ENCODE measurements at places on chromosomes 16 and 17. TPM values are rescaled to one million over a fixed set of nuclear protein-coding genes. Genes with fewer than 3 reads are reported as not detected.
A peak's percentile ranks its signal among the peaks of the same experiment; 100 is the strongest.

Gene TLCD2
- total RNA-seq: 1.2 TPM

GRCh38 chr16:30786936-30787612 lies at the start of gene ZNF629:
ZNF629 (minus strand) TSS chr16:30787205; CDS start chr16:30784482, 2,723 bp downstream.
- H3K27me3 ChIP-seq: no peaks in the 10 kb centered on the region
- peak; percentile 85 for DNase-seq
- peak within 1 kb of the TSS; percentile 96 for H3K4me3 ChIP-seq
- H3K4me1 ChIP-seq: peaks cover 17% of the 10 kb centered on the region
- H3K36me3 ChIP-seq: no peaks in the 10 kb centered on the region

Gene C16orf89
- 2.4 TPM for total RNA-seq

DNA sequence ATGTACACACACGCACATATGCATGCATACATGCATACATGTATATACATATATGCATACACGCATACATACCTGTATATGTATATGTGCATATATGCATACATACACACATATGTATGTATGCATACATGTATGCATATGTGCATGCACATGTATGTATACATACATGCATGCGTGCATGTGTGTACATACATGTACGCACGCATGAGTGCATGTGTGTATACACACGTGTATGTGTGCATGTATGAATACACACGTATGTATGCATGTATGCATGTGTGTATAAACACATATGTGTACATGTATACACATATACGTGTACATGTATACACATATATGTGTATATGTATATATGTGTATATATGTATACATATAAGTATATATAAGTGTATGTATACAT lies 28.5 kb upstream of the DLX3 start:
- H3K27me3 ChIP-seq: no peaks in the 10 kb centered on the region
- H3K36me3 ChIP-seq: no peaks in the 10 kb centered on the region
- H3K4me3 ChIP-seq: no peak overlapping the region
- H3K4me1 ChIP-seq: no peaks in the 10 kb centered on the region

GRCh38 chr16:29678691-29679267 lies at the start of gene QPRT:
QPRT (plus strand) TSS chr16:29679180; CDS start chr16:29679198, 18 bp downstream.
- H3K27ac ChIP-seq: peak within 1 kb of the TSS; percentile 69
- H3K27me3 ChIP-seq: no peaks in the 10 kb centered on the region
- H3K36me3 ChIP-seq: no peaks in the 10 kb centered on the region
- DNase-seq: peak; percentile 27

Gene C17orf75
- total RNA-seq: 30.8 TPM

Gene SYT17
- 3.1 TPM for total RNA-seq

GRCh38 chr17:12983991-12984884 lies 33.6 kb downstream of the ELAC2 start:
- H3K4me3 ChIP-seq: no peak overlapping the region
- no peaks in the 10 kb centered on the region for H3K27me3 ChIP-seq
- peaks cover 6% of the 10 kb centered on the region for H3K4me1 ChIP-seq
- H3K36me3 ChIP-seq: no peaks in the 10 kb centered on the region
- H3K27ac ChIP-seq: no peak overlapping the region

DNA sequence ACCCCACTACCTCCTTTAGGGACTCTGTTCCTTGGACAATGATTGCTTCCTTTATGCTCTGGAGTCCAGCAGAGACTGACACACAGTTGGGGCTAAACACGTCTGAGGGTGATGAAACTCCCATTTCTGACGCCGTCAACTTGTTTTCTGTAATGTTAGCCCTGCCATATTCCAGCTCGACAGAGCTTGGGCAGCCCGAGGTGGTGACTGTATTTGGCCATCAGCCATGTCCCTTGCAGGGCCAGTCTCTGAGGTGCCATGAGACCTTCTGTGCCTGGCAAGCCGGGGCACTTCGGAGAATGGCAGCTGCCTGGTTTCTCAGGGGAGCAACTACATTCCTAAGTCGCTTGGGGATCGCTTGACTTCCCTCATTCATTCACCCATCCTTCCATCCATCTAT lies 278.9 kb upstream of the TNRC6C start:
- H3K27me3 ChIP-seq: no peaks in the 10 kb centered on the region
- H3K27ac ChIP-seq: no peak overlapping the region
- DNase-seq: no peak
- no peak overlapping the region for H3K4me3 ChIP-seq
- peaks cover 18% of the 10 kb centered on the region for H3K4me1 ChIP-seq
- no peaks in the 10 kb centered on the region for H3K36me3 ChIP-seq

- no peaks in the 10 kb centered on the region for H3K27me3 ChIP-seq
- peaks cover 4% of the 10 kb centered on the region for H3K4me1 ChIP-seq
- H3K27ac ChIP-seq: no peak overlapping the region
- no peak overlapping the region for H3K4me3 ChIP-seq
Measured at GRCh38 chr17:60641810-60642220, 35.8 kb upstream of the BCAS3 start.

DNA sequence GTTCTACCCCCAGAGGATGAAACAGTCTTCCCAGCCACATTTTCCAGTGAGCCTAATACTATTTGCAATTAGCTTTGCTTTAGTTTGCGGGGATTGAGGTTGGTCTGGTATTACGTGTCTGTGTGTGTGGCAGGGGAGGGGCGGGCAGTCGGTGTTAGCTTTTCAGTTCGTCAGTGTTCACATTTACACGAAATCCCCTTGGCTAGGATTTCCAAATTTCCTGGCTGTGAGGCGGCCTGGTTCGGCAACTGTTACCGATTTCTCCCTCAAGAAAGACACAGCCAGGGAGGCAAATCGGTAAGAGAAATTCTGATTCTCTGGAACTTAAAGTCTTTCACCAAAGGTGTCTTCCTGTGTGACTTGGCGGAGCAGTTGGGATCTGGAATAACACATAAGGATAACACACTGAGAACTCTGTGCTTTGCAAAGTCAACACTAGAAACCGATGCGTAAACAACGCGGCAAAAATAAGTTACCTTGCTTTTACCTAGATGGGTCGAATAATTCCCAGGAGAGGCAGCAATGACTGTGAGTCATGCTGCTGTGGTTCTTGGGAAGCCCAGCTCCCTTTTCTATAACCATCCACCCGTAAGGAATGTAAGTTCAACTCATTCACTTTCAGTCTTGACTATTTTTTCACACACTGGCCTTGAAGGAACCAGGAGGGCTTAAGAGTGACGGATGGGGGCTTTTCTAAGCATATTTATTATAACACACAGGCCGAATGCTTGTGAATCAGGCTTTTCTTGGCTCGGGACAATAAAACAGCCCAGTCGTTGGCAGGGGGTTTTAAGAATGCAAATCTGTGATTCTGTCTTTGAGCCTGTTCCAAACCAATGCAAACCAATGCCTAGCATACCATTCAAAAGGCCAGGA lies 24.2 kb downstream of the GPRC5B start:
- no peaks in the 10 kb centered on the region for H3K27me3 ChIP-seq
- peaks cover 7% of the 10 kb centered on the region for H3K4me1 ChIP-seq
- DNase-seq: no peak

Gene NAGS
- 3.1 TPM for total RNA-seq

DNA sequence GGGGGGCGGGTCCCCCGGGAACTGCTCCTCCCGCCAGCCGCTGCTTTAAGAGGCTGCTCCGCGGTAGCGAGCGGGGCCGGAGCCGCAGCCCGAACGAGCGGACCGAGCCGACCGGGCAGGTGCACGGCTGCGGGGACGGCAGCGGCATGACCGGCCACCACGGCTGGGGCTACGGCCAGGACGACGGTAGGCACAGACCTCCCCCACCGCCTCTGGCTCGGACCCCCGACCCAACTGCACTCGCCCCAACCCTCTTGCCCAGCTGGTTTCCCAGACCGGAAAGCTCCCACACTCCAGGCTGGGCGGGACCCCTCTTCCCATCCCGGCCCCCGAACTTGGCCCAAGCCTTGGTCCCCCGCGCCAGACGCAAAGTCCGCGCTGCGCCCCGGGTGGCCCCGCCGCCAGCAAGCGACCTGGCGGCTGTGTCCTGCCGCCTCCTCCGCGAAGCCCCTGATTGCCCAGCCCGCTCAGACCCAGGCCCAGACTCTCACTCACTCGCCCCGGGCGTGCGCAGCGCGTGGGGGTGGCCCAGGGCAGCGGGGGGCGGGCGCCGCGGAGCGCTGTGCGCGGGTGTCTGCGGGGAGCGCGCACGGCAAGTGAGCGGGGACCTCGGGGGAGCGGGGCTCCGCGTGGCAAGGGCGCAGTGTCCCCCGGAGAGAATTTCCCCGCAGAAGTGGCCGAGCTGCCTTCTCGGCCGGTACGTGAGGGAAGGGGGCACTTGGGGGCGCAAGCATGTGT lies at the start of gene CA7:
Gene CA7, plus strand, starts transcription at position 73 of the 738 bp plus-strand sequence. Its CDS starts 74 bp downstream, at position 147.
- H3K4me1 ChIP-seq: no peaks in the 10 kb centered on the region
- no peaks in the 10 kb centered on the region for H3K36me3 ChIP-seq
- H3K4me3 ChIP-seq: peak within 1 kb of the TSS; percentile 56
- H3K27me3 ChIP-seq: no peaks in the 10 kb centered on the region
- H3K27ac ChIP-seq: no peak within 1 kb of the TSS

GRCh38 chr16:57700781-57701551 lies 6.4 kb downstream of the DRC7 start:
- no peaks in the 10 kb centered on the region for H3K27me3 ChIP-seq
- H3K36me3 ChIP-seq: no peaks in the 10 kb centered on the region
- DNase-seq: no peak
- H3K4me3 ChIP-seq: no peak overlapping the region

Data from testis (tissue), 5 donors.